ENCODE measurements at places on chromosomes 12 and 14.

DNA sequence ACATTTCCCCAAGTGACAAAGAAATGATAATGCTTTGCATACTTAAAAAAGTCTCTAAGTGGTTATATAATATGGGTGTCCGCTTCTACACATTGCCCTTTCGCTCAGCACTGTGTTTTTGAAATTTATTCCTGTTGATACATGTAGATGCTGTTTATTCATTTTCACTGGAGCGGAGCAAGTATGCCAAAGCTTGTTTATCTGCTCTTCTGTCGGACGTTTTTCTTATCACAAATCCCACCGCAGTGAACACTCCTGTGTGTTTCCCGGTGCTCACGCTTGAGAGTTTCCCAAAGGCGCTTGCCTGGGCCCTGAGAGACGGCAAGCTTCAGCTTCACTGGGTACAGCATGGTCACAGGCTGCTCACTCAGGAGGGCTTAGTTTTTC, 50.2 kb downstream of the TPCN1 start:
- DNase-seq: no peak

GRCh38 chr12:59652130-59652529, 56.3 kb downstream of the SLC16A7 start:
- DNase-seq: no peak

- no peak for DNase-seq
These were observed 1.8 kb upstream of the AKT1 start for GRCh38 chr14:104797115-104798044.

DNA sequence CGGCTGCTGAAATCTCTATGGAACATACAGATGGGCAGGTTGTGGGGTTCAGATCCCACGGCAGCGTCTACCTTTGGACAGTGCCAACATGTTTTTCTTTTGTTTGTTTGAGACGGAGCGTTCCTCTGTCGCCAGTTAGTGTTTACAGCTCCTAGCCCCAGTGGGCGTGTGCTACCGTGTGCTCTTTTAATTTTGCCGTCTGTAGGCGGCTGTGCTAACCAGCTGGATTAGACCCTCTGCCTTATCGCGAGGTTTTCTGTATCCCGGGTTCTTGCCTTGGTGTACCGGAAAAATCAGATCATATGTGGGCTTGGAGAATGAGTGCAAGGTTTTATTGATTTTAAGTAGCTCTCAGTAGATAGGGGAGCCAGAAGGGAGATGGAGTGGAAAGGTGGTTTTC, 9.8 kb upstream of the GALNT6 start:
- no peak for DNase-seq

- DNase-seq: no peak
These were observed at the start of gene MYF5 for GRCh38 chr12:80716696-80717469. Gene MYF5 (plus strand): TSS chr12:80716912. CDS start chr12:80717064, 152 bp downstream.

DNA sequence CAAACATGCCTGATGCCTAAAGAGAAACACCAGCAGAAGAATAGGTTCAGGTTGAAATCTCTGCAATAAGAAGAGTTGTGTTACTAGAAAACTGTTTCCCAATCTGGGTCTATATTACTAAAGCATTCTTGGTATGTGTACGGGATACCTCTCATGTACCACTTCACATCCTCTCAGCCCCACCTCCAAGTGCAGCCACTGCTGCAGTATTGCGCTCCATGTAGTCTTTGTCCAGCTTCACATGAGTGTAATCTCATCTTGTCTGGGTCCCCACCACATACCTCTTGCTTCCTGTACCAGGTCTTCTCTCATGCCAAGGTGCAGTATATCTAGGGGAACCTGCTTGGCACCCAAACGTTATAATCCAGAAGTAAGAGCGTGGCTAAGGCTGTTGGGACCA, 187.5 kb upstream of the EEA1 start:
- peak; percentile 40 for DNase-seq

DNA sequence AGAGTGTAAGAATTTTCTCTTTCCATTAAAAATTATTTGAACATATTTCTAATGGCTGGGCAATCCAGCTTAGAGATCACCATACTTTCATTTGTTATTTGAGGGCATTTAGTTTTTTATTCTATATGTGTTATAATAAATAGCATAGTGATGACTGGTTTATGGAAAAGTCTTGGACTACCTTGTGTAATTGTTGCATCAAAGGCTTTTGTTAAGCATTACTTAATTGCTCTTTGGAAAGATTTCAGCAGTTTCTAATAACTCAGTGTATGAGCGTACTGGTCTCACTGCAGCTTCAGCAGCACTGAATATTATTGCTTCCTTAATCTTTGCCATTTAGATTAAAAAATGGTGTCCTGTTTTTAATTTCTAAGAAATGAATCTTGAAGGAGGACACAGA, 22.8 kb downstream of the TMEM19 start:
- peak; percentile 15 for DNase-seq

DNA sequence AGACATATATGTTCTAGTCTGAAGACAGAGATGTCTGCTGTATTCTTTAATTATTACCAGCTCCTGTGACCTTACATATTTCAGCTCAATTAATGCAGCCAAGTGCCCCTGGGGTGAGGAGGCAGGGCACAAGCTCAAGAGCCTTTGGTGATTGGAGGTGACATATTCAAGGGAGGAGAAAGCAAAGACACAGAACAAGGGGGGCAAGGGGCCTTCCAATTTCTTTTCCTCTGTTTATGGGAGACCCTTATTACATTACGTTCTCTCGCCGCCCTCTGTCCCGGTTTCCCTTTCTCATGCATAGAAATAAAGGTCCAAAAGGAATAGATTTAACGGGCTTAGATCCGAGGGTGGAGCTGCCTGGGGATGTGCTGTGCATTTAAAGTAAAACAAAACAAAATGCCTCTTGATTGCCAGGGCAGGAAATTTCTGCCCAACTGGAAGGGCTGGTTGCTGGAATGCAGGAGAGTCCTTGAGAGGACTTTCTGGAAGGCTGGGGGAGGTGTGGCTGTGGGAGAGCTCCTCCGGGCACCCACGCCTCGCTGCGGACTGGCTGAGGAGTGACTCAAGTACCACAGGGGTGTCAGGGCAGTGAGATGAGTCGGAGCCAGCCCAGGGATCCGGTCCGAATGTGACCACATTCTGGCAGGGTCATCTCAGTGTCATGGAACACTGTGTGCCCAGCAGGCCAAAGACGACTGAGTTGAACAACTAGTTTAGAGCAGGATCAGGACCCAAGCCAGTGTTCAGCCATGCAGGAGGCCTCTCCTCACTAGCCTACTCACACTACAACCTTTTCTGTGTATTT, 32.1 kb upstream of the GSG1 start:
- DNase-seq: peak; percentile 94

DNA sequence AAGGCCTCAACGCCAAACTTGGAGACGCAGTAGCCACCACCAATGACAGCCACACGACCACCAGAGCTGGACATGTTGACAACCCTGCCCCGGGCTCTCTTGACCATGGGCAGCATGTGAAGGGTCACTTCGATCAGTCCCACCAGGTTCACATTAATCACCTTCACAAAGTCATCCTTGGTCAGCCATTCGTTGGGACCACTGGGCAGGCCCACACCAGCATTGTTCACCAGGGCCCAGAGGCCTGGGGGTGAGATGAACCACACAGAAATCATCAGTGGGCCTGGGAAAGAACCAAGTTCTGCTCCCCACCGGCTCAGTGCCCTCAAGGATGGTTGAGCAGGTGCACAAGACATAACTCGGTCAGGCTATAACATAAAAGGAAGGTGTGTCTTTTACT, 4.0 kb downstream of the SDR9C7 start:
- no peak for DNase-seq

- peak; percentile 35 for DNase-seq
These were observed 748 bp downstream of the MAPKAPK5 start for GRCh38 chr12:111842556-111843396.

- DNase-seq: peak; percentile 12
These were observed 669 bp downstream of the RFX4 start for GRCh38 chr12:106583242-106584103.

DNA sequence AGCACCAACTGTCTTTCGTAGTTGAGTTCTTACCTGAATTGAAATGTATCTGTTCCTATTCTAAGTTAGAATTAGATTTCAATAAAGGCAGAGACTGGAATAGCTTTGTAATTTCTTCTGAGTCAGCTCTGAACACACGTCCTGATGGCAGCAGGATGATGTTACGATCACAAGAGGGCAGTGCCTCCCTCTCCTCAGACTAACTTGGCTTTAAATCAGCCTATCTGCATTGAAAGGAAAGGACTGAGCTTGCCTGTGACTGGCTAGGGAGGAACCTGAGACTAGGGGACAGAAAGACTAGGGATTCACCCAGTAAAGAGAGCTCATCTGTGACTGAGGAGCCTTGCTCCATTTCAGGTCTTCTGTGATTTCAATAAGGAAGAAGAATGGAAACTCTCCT, 323.7 kb upstream of the OR4E1 start:
- no peak for DNase-seq

DNA sequence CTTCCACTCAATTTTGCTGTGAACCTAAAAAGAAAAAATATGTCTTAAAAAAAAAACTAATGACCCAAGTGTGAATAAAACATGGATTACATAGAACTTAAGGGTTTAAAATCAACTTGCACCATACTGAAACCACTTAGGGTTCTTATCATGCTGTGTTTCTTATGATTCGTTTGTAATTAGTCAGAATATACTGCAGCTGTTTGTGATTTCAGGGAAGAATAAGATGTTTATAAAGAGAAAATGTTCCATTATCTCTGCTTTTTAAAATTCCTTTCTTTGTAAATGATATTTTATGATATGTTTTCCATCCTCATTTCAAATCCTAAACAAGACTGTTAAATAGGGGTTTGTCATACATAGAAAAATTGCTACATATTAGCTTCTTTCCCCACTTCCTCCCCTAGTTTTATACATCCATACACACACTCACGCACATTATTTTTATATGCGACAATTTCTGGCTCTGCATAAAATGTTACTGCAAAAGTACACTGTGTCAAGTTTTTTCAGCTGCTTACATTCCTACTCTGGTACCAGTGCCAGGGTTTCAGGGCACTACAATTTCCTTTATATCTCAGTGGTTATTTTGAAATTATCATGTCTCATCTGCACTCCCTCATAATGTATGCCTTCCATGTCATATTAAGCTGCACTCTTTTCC, 275.2 kb upstream of the GARIN6 start:
- no peak for DNase-seq

- DNase-seq: peak; percentile 23
These were observed 145.4 kb upstream of the KITLG start for GRCh38 chr12:88725592-88726143.

DNA sequence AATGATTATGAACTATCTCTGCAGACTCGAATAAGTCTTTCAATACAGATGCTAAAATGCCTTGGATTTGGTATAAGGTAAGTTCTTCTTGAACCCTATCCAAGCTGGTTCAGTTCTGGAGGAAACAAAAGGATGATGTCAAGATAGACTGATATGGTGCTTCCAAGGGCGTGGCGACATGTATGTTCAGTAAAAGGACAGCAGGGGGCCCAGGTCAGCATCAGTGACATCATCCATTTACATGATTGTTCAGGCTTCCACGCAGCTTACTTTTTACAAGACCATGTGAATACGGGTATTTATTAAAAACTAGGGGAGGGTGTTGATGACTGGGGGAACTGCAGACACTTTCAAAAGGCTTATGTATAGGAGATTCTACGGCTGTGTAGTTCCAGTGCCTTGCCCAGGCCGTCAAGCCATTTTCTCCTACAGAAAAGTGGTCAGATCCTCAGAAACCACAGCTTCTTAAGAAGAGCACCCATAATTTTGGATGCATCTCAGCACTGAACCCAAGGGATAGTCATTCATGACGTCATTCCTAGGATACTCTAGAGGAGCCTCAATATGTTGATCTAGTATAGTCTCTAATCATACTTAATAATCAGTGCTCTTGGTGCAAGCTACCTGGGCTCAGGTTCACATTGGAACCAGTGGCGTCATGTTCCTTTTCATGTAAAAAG, 527.7 kb downstream of the FUT8 start:
- DNase-seq: peak; percentile 5

DNA sequence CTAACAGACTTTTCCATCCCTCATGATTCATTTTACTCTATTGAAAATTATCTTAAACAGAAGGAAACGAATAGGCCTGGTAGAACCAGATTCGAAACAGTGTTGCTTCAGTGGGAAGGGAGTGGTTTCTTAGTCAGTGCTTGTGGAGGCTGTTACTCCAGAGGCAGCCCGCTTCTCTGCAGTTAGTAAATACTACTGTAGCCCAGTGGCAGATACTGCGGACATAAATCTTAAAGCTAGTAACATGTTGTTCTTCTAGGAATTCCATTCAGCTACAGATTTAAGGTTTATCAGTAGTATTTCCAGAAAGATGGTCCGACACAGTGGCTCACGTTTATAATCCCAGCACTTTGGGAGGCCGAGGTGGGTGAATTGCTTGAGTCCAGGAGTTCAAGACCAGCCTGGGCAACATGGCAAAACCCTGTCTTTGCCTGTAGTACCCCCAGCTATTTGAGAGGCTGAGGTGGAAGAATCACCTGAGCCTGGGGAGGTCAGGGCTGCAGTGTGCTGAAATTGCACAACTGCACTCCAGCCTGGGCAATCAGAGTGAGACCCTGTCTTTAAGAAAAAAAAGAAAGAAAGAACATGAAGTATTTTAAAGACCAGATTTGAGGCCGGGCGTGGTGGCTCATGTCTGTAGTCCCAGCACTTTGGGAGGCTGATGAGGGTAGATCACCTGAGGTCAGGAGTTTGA, 45.9 kb downstream of the DIP2B start:
- peak; percentile 26 for DNase-seq

- DNase-seq: no peak
These were observed 16.7 kb upstream of the GCH1 start for GRCh38 chr14:54919330-54919729.

- peak; percentile 65 for DNase-seq
These were observed 1.1 kb upstream of the HEBP1 start for GRCh38 chr12:13000925-13001774.

DNA sequence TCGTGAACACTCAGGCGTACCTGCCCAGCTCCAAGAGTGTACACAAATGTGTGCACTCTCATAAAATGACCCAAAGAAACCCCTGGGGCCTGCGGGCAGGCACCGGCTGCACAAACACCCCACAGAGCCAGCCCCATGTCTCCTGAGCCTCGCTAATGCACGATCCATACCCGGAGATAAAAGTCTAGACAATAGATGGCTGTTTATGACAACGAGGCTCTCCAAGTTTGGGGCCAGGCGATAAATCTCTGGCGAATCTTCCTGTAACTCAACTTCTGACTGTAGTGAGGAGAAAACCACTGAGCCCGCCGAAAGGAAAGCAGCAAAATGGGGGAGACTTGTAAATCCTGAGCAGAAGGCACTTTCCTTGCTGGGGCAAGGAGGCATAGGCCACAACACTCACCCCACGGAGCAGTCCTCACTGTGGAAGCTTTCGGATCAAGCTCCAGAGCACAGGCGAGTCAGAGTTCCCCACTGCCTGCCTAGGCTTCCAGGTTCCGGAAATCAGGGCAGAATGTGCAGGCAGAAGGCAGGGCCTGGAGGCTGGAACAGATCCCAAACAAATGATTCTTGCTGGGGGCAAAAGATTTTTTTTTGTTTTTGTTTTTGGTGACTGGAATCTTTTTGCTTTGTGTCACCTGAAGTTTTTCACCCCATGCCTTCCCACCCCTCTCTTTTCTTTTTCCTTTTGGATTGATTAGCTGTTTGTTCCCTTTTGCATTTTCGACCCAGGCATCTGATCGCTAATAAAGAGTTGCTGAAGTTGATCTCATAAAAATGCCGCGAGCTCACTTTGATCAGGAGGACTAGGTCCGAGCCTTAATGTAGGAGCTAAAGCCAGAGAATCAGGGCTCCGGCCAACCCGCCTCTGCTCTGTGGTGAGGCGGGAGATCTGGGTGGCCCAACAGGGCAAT, 4.5 kb upstream of the HOXC11 start:
- peak; percentile 67 for DNase-seq

GRCh38 chr12:124392667-124393413, 97.9 kb downstream of the RFLNA start:
- peak; percentile 93 for DNase-seq

GRCh38 chr12:53173085-53173715, 7.3 kb upstream of the ZNF740 start:
- DNase-seq: peak; percentile 77

GRCh38 chr12:20596061-20596460, 99.1 kb upstream of the SLCO1C1 start:
- no peak for DNase-seq
